ENCODE measurements at places on chromosomes 5 and 9.

- DNase-seq, result no peak
Measured at GRCh38 chr5:36861871-36862270, 14.7 kb upstream of the NIPBL start.

GRCh38 chr9:124308606-124309491 is 51.1 kb downstream of the NEK6 start:
- no peak for DNase-seq

- no peak for DNase-seq
Measured at GRCh38 chr9:135589596-135590485, 28.3 kb downstream of the PAEP start.

GRCh38 chr9:35500130-35500748 is 10.3 kb downstream of the RUSC2 start:
- DNase-seq, result no peak

DNA sequence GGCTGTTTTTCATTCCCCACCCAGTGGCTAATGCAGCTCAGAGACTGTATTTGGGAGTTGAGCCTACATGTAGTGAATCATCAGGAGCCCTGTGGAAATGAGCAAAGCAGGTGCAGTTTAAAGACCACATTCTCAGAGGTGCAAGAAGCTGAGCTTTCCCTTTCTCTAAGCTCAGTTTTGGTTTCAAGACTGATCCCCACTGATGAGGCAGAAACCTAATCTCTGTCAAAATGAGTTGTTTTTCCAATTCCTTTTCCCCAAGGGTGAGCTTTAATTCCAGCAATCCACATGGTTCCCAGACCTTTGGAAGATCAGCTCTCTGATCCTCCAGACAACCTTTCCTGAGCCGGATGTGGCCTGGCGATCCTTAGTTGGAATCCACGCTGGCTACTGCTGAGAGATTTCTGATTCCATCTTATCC is 420.5 kb downstream of the EBF1 start:
- DNase-seq, result no peak

DNA sequence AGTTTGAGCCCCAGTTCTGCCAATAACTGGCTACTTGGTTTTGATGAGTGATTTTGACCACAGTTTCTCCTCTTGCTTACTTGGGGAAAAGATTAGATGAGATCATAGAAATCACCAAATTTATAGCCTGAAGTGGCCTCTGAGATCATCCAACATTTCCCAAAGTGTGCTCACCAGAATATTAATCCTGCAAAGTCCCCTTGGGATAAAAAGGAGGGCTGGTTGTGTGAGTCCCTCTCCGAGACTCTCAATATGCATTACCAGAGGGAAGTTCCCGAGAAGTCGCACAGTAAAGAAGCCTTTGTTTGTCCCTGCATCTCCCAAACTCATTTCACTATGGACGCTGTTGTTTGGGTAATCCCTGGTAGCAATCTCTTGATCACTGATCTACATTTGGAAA is 88.4 kb upstream of the ADRA1B start:
- DNase-seq, result no peak

GRCh38 chr9:108219664-108220063 is 636.1 kb downstream of the ACTL7B start:
- no peak for DNase-seq

DNA sequence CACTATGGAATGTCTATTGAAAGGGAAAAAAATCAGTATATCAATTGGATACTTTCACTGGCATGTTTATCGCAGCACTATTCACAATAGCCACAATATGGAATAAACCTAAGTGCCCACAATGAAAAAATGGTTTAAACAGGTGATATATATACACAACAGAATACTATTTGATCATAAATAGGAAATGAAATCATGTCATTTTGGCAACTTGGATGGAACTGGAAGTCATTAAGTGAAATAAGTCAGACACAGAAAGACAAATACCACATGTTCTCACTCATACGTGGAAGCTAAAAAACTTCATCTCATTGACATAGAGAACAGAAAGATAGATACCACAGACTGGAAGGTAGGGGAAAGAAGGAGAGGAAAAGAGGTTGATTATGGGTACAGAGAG is 471.6 kb upstream of the FTMT start:
- DNase-seq, result no peak

DNA sequence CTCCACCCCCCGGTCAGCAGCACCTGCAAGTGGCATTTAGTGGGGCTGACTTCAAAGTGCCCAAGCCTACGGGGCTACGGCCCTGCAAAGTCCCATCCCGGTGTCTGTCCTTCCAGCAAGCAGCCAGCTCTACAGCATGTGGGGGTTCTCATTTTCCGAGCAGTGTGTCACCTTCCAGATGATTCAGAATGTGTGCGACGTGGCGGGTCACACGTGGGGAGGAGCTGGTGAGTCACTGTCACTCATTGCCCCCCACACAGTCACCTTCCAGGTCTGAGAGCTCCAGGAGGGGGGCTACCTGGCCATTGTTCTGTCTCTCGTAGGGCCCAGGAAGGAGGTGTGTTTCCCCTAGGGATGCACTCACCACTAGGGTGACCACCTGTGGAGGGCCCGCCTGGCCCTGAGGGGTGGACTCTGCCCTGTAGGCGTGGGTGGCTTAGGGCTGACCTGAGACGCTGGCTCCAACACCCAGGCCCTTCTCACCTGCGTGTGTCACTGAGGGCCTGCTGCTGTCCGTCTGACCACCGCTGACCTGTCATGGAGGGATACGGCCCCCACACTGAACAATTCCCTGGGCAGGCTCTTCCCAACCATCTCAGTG is 70.2 kb downstream of the SEMA4D start:
- peak; percentile 72 for DNase-seq

DNA sequence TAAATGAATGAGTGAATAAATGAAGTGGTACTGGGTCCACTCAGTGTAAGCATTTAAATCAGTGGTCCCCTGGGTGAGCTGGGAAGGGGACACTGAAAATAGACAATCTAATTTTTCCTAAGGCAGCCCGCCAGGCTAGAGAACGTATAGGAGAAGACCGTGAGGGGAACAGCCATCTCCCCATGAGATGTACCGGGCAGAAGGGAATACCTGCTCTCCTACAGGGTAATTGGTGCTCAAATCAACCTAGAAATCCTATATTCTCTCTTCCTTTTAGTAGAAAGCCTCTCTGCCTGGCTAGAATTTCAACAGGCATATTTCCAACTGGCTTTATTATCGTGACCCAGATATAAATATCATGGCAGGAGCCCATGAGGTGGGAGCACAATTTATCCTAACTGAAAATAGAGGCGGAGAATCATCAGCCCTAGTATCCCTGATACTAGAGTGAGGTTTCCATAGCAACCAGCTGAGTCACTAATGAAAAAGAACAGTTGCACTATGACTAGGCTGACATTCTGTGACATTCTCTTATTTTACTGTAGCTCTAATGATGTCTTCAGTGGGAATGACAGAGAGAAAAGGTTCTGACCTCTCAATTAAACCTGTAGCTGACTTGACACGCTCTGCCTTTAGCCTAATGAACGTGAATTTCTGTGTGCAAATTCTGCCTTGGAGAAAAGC is 96.5 kb upstream of the CAST start:
- no peak for DNase-seq

DNA sequence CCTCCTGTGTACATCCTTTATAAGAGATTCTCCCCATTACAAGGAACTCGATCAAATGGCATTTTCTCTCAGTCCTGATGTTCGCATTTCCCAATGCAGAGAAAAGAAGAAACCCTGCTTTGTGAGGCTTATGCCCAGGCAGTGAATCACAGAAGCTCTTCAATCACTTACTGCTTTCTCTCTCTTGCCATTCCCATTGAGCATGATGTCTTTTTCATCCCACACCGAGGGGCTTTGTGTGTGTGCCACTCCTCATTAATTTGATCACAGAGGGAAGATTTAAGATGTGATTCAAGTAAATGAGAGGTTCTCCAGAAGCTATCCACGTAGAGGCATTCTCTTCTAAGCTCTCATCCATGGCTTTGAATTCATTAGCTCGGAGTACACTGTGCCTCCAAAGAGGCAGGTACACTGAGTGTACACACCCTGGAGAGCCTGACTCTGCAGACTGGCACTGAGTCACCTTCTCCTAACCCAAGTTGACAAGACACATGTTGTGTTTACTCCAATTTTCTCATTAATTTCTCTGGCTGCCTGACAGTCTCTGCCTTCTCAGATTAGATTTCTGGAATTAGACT is 45.4 kb downstream of the MFAP3 start:
- no peak for DNase-seq

GRCh38 chr9:120982836-120983235 is 56.2 kb upstream of the TRAF1 start:
- no peak for DNase-seq

GRCh38 chr9:15086156-15086763 is 176.0 kb upstream of the FREM1 start:
- DNase-seq, result no peak

DNA sequence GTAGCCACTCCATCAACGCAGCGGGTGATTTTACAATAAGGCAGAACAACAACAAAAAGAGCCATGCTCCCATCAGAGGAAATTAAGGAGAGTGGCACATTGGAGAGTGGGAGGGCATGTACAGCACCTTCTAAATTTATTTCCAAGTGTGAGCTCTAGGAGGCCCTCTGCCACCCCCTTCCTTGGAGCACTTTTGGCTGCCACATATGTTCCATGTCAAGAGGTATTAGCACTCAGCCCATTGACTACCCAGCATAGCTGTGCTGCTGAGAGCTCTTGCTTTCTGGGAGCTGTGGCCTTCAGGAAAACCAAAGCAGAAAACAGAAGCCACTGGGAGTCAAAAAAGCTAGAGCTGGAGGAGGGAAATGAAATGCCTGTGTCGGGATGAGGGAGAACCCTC is 200.2 kb upstream of the PANK3 start:
- DNase-seq, result no peak

- no peak for DNase-seq
Measured at GRCh38 chr5:116530276-116530675, 44.3 kb downstream of the SEMA6A start.

- no peak for DNase-seq
Measured at GRCh38 chr5:127754259-127754658, 51.1 kb downstream of the CCDC192 start.

- no peak for DNase-seq
Measured at GRCh38 chr5:112069329-112069728, 312.3 kb upstream of the NREP start.

GRCh38 chr5:26582350-26583045 is 455.9 kb downstream of the CDH9 start:
- DNase-seq, result no peak

GRCh38 chr9:36025746-36026145 is 11.0 kb upstream of the RECK start:
- no peak for DNase-seq

DNA sequence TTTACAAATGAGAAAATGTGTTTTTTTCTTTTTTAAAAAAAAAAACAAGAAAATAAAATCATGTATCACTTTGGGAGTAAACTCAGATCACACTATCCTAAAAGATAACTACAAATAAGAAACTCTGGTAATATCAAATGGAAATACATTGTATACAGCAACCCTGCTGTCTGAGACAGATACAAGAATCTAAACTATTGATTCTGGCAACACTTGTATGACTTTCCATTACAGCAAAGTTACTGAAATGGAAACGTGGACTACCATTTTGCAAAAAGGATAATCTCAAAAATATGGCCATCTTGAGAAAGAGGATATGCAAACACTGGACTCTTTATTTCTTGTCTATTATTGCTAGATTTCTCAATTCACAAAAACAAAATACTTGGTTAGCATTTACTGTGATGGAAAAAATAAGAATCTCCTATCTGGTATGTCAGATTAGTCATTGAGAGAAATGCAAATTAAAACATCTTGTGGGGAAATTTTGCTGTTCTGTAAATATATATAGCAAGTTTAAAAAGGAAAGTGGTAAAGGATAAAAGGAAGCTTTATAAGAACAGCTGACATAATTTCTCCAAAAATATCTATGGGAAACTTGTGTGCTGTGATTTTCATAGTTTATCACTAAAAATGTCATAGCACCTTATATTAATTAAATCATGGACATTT is 112.9 kb upstream of the FER start:
- no peak for DNase-seq

DNA sequence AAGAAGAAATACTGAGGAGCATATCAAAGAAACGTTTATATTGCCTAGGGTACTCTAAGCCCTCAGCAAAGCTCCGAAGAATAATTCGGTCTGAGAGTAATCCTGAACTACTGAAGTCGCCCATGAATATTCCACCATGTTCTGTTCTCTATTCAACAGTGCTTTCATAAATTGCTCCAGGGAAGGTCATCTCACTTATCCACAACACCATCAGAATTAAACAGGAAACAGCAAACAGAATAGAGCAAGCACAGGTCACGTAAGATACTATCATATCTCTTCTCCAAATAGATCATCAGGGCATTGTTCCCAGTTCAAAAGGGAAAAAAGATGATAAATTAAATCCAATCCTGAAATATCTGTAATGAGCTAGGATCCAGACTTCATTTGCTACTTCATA is 325.6 kb downstream of the DEPDC1B start:
- DNase-seq, result no peak

GRCh38 chr9:86176468-86176867 is 77.1 kb upstream of the GOLM1 start:
- no peak for DNase-seq

GRCh38 chr9:132647355-132647754 is 22.4 kb downstream of the DDX31 start:
- DNase-seq, result no peak

- DNase-seq, result no peak
Measured at GRCh38 chr9:129138476-129139232, 27.4 kb downstream of the PTPA start.

- DNase-seq, result no peak
Measured at GRCh38 chr5:57635146-57635777, 152.7 kb upstream of the ACTBL2 start.

GRCh38 chr5:157603333-157604190 is 28.0 kb upstream of the ADAM19 start:
- DNase-seq, result no peak

GRCh38 chr5:150568663-150569062 is 60.7 kb downstream of the NDST1 start:
- DNase-seq, result no peak

DNA sequence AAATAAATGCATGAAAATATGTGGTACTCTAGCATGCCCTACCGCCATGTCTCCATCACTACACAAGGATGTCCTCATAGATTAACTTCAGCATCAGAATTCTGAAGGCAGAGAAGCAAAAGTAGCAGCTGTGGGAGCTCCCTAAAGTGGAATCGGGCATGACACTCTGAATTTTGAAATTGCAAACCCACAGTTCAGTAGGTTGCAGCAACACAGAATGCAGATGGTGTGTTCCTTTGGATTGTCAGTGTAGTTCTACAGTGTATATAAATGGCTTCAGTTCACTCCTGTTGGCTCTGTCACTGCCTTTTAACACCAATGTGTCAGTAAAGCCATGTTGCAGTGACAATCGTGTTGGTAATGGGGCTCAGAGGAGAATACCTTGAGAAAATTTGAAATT is 973.6 kb upstream of the WWC1 start:
- no peak for DNase-seq
